ENCODE measurements at places on chromosomes 11 and 22.
A peak's percentile ranks its signal among the peaks of the same experiment; 100 is the strongest.

DNA sequence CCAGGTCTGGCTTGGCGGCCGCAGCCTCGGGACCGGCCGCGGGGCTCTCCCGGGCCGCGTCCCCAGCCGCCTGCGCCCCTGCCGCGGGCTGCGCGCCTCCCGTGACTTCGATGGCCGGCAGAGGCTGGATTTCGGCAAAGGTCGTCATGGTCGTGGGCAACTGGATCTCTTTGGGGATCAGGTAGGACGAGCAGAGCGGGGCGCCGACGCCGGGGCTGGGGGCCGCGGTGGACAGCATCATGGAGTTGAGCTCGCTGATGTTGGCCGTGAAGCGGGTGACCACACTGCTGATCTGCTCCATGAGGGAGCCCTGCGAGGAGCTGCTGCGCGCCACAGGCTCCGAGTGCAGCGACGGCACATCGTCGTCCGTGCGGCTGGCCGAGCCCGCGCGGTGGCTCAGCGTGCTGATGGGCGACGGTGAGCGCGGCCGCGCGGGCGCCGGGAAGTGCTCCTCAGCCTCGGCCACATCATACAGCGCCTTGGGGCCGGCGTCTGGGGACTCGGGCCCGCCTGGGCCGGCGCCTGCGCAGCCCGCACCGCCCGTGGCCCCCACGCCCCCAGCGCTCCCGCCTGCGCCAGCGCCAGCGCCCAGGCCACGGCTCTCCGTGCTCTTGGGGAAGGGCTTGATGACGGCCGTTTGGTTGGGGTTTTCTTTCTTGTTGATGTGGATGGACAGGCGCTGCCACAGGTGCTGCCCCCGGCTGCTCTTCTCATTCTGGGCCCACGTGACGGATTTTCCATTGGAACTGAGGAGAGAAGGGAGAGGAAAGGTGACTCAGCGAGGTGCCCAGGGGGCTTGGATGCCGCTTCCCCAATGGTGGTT lies 171.4 kb upstream of the CTSC start:
- peak; percentile 25 for DNase-seq

DNA sequence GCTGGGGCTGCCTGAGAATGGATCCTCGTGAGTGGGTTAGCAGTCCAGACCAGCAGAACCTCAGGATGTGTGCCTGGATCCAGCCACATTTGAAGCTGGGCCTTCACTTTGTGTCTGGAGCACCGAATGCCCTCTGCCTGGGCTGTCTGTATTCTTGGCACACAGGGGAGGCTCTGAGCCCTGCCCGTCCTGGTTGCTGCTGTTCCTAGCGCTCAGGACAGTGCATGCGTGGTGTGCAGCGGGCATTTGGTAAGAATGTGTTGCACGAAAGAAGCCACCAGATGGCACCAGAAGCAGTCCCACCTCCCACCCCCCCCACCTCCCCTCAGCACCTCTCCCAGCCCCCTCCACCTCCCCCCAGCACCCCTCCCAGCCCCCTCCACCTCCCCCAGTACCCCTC lies 4.1 kb upstream of the MAPK11 start:
- no peak for DNase-seq

DNA sequence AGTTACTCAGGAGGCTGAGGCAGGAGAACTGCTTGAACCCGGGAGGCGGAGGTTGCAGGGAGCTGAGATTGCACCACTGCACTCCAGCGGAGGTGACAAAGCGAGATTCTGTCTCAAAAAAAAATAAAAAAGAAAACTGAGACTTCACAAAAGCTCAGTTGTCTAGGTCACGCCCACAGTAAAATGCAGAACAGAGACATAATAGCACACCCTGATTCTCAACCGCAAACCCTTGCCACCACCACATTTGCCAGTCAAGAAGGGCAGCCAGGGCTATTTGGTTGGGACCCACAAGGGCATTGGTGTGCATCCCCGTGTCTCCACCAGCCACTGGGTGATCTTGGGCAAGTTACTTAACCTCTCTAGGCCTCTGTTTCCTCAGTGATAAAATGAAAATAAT lies 25.4 kb downstream of the CREB3L1 start:
- DNase-seq: no peak

- no peak for DNase-seq
Measured at GRCh38 chr11:71222318-71223080, 29.9 kb downstream of the SHANK2 start.

DNA sequence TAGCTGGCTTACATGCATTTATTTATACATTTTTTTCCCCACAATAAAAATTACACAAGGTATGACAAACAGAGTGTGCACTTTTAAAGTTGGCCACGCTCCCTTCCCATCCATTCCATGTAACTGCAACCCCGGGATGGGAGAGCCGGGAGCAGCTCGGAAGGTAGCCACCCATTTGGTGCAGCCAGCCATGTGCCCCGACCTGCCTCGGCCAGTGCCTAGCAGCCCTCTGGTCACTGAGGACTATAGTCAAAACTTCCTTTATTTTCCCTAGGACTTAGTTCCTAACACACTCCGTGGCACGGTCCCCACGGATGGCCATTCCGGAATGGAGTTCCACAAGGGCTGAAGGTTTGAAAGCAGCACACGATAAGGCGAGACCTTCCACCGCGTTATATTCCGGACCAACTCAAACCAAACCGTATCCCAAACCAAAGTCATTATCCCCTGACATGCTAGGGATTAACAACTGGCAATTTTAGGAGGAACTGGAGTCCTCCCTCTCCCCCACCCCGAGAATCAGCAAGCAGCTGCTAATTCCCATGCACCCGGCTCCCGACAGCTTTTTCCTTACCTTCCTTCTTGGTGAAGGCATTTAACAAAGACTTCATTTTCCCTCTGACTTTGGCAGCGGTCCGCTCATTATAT lies 426.4 kb downstream of the SHANK2 start:
- peak; percentile 84 for DNase-seq

DNA sequence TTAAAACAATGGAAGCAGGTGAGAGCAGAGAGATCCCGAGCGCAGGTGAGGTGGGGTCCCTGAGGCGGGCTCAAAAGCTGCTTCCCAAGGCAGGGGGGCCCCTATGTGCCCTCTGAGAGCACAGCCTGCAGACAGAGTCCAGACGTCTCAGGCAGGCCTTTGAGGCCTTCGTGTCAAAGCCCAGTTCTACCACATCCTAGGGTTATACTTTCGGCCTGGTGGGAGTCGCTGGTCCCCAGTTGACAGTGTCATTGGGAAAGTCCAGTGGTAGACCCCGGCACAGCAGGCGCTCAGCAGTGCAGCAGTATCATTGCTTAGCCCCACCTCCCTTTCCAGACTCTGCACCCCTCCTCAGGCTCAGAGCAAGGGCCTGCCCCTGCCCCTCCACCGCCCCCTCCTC lies 9.1 kb downstream of the LINC01488 start:
- no peak for DNase-seq

DNA sequence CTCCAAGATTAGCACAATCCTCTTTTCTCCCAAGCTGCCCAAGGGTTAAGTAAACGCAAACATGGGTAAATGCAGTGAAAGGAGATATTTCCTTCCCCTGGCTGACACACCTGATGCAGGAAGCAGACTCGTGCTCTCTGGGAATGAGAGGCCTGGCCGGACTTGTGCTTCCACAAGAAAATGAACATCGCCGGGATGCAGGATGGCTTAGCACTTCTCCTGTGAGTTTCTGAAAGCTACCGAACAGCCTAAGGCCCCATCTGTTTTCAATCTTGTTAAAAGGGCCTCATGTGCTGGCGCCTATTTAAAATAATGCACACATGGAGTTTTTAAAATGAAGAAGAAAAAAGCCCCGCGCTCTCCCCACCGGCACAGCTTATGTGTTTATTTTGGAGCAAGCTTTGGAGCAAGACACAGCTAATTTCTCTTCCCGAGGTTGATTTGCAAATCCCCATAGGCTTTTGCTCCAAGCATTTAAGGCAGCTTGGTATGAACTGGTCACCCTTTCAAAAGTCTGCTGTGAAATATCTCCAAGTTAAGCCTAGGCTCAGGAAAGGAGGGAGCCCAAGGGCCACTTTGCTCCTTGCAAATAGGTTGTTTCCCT lies 100.9 kb downstream of the SYN3 start:
- no peak for DNase-seq

DNA sequence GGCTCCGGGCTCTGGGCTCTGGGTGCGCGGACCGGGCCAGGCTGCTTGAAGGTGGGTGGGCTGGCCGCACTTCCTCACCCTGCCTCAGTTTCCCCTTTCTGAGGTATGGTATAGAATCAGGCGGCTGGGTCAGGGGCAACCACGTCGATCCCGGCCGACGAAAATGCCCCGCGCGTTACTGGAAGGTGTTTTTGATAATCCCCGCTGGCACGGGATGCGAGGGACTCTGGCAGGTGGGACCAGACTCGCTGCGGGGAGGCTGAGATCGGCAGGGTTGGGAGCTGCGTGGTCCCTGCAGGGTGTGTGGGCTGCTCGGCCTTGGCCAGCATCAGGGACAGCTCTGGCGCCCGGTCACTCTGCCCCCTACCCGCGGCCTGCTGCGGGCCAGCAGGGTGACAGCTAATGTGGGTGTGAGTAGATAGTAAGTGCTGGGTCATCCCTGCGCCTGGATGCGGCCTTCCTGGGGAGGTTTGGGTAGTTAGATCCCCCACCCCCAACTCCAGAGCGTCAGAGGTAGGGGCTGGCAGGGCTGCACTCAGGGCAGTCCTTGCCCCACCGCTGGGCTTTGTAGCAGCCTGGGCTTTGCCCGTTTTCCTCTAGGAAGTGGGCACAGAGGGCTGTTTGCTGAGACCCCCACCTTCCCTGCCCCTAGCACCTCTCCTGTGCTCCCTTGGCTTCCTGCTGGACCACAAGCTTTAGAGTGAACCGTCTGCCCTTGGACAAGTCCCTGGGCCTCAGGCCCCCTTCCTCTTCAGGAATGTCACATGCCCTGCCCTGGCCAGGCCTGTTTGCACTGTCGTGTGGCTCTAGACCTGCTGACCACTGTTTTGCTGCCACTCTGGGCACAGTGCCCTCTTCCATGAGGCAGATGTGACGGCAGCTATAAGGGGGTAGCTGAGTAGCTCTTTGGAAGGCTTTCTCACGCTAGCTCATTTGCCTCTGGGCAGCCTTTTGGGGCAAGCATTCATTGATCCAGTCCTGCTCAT lies 579 bp downstream of the TANGO2 start:
- DNase-seq: no peak

GRCh38 chr22:22897091-22897490 lies 9.5 kb downstream of the IGLL5 start:
- DNase-seq: no peak

DNA sequence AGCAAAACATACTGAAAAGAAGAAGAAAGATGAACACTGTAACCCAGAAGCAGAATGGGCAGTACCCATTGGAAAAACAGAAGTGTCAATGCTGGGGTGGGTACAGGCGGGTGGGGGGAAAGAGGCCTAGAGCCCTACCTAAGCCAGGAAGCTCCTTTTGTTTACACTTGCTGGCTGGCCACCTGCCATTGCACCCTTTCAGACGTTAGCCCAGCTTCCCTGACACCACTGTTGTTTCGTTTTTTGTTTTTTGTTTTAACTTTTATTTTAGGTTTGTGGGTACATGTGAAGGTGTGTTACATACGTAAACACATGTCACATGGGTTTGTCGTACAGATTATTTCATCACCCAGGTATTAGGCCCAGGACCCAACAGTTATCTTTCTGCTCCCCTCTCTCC lies 55.4 kb downstream of the PLEKHA7 start:
- peak; percentile 24 for DNase-seq

DNA sequence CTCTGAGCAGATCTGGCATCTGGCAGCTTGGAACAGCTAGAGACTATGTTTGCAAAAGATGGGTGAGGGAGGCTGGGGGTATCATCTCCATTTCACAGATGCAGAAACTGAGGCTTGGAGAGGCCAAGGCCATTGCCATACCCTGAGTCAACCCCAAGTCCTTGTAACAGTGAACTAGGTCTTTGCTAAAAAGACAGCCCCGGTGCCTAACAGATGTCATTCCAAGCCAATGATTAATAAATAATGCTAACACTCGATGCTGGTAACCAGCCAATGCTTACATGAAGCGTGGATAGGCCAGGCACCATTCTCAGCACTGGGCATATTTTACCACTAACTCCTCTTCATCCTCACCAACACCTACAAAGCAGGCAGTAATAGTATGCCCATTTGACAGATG lies 164.0 kb downstream of the MN1 start:
- DNase-seq: no peak

GRCh38 chr22:39675947-39676346 lies 105.4 kb downstream of the CACNA1I start:
- no peak for DNase-seq

- no peak for DNase-seq
Measured at GRCh38 chr11:13284776-13285588, 7.4 kb downstream of the BMAL1 start.

- DNase-seq: no peak
Measured at GRCh38 chr22:49228431-49229037, 599.1 kb downstream of the BRD1 start.

- DNase-seq: peak; percentile 36
Measured at GRCh38 chr11:111540114-111540936, at the start of gene LAYN. Gene LAYN, plus strand, starts transcription at chr11:111540720. Its CDS starts 124 bp downstream, at chr11:111540844.

GRCh38 chr11:13094930-13095687 lies 86.0 kb downstream of the RASSF10 start:
- peak; percentile 39 for DNase-seq

- DNase-seq: no peak
Measured at GRCh38 chr11:64609436-64610047, 18.5 kb downstream of the SLC22A12 start.

- peak; percentile 20 for DNase-seq
Measured at GRCh38 chr22:37037669-37038068, 13.9 kb upstream of the KCTD17 start.

- peak; percentile 67 for DNase-seq
Measured at GRCh38 chr22:36385491-36386350, 2.0 kb downstream of the MYH9 start.

GRCh38 chr11:46202149-46202548 lies 75.3 kb upstream of the CREB3L1 start:
- DNase-seq: no peak

- peak; percentile 2 for DNase-seq
Measured at GRCh38 chr11:30454111-30454510, 131.2 kb downstream of the ARL14EP start.

DNA sequence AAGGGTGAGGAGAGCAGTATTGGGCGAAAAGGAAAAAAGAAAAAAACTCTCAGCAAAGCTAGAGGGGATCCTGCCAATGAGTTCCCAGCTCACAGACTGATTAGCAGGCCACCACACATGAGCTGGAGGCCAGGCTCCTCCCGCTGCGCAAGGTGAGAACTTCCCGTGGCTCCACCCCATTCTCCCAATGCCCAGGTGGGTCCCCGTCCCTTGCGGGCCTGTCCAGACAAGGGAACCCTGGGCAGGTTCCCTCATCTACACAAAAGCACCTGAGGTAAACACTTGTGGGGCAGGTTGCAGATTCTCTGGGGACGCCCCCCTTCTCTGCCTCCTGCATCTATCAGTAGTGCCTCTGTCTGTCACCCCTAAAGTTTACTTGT lies 46.5 kb downstream of the CDPF1 start:
- no peak for DNase-seq

- no peak for DNase-seq
Measured at GRCh38 chr22:36111316-36111715, 49.2 kb downstream of the APOL3 start.

DNA sequence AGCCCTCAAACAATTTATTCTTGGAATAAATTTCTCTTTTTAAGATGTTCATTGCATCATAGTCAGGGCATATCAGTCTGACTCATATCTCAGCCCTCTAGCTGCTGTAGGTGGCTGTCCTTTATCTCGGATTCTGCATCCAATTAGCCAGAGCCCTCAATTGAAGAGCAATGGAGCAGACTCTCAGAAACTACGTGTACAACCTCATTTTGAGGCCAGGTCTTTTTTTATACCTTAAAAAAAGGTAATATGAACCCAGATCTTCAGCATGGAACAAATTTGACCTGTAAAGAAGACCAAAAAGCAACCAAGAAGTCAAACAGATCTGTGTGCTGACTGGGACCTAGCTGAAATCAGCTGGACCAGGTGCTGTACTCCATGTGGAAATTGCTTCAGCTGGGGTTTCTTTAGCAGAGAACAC lies 8.7 kb downstream of the OR52A5 start:
- DNase-seq: no peak

GRCh38 chr11:125167292-125167953 lies 2.9 kb downstream of the PKNOX2 start:
- DNase-seq: no peak

Data from NCI-H1092 treated with DMSO at 0.1 percent for 48 hours (cell line).